Hematopoietic multipotent progenitor cell treated with erythropoietin and hydrocortisone succinate and interleukin-3 and kit ligand, for 8 days (in vitro differentiated cells): ENCODE measurements at places on chromosomes 2 and 18.

- peak; percentile 77 for DNase-seq
Measured at GRCh38 chr2:68287580-68288441, 31.9 kb downstream of the CNRIP1 start.

- no peak for DNase-seq
Measured at GRCh38 chr2:138306626-138307025, 194.9 kb upstream of the SPOPL start.

DNA sequence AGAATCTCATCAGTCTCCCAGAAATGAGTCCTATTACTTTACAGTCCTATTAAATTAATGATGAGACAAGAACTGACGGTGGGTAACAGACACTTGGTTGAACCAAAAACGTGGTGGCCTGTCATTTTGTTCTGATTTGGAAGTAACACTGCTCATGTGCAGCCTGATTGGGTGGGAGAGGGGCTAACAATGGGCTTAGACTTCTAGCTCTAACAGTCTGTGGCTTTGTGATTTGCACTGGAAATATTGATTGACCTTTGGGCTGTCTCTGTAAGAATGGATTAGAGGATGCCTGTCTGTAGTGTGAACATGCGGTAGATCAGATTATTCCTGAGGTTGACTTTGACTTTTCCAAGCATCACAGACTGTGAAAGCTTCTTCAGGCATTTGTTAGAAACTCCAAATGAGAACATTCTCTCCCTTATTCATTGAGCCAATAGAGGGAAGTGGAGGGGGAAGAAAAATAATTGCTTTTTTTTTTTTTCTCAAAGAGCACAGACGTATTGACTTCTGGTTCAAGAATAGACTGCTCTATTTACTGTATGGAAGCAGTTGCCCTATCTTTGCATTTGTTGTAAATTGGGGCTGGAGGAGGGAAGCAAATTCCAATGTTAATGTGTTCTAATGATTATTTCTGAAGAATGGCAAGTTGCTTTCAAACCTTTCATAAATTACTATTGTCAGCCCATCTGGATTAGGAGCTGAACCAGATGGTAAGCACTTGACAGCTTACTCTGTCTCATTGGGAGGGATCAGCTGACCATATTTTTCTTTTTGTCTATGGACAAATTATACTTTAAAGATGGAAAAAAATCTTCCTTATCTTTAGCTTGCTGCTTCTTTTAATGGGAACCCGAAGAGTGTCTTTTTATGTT lies 85.8 kb upstream of the TTN start:
- DNase-seq = no peak

GRCh38 chr2:232418466-232419244 lies 12.0 kb downstream of the ALPG start:
- DNase-seq = no peak

DNA sequence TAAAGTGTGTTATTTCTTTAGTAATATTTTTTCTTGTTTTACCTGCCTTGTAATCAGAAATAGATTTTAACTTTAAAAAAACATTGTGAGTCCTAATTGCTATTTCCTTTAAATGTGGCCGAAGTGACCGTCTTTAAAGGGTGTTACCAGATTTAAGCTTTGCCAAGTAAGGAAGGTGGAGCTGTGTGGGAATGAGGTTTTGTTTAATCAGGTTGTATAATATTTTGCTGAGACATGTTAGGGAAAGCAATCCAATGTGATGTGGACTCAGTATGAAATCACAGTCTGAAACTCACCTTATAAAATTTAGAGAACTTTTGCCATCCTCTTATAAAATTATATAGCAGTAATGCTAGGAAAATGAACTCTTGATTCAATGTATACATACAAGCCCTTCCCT lies 32.9 kb upstream of the ITPRID2 start:
- no peak for DNase-seq

GRCh38 chr2:217555081-217555876 lies 447.5 kb downstream of the TNS1 start:
- no peak for DNase-seq

DNA sequence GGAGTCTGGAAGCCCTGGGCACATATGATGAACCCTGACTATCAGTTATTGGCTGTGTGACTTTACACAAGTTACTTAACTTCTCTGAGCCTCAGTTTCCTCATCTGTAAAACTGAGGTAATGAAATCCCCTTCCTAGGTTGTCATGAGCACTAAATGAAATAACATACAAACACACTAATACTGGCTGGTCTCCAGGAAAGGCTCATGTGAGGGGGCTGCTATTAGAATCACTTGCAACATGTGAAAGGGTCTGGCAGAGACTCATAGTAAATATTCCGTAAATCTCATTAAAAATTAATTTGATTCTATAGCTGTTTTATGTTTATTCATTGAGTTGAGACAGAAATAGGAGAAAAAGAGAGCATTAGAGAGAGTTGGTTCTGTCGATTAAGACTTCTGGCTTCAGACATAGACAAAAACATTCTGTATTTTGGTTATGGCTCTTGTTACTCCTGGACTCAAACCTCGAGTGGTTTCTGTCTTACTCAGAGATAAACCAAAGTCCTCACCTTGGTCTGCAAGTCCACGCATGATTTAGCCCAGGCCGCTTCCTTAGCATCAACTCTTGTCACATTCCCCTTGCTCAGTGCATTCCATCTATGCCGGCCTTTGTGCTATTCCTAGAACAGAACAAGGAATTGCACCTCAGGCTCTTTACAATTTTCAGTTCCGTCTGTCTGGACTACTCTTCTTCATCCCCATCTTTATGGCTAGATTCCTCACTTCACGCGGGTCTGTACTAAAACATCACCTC lies 139.1 kb downstream of the NXPH2 start:
- DNase-seq = no peak

DNA sequence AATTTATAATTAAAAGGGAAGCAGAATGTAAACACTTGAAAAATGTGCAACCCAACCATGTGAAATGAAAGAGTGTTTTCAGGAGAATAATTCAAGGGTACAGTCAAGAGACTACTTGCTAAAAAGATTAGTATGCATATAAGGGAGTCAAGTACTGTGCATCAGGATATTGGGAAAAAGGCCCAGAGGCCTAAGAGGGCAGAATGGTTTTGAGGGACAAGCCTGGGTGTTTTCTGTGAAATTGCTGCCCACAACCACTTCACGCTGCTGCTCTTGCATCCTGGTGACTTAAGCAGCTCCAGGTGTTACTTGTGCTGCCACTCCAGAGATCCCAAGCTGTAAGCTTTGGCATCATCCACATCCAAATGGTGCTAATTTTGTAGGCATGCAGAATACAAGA lies 165.2 kb downstream of the AGPS start:
- DNase-seq = no peak

- peak; percentile 67 for DNase-seq
Measured at GRCh38 chr2:176096986-176097819, 2.4 kb upstream of the HOXD12 start.
